ENCODE measurements at places on chromosomes 3 and 15.

DNA sequence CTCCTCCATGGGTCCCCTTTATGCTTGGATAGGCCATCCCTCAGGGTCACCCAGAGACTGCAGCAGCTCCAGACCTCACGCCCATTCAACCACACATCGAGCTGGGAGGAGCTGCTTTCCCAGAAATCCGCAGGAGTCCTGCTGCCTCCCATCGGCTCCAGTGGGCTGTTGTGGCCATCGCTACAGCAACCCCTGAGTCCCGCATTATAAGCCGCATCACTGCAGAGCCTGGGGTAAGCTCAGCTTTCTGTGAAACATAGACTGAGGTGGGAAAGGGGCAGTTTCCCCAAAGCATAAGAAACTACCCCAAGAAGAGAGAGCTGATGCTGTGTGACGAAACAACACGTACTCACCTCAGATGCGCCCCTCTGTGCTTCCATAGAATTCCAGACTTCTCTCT is 35.7 kb downstream of the MRPL46 start:
- no peak for DNase-seq

DNA sequence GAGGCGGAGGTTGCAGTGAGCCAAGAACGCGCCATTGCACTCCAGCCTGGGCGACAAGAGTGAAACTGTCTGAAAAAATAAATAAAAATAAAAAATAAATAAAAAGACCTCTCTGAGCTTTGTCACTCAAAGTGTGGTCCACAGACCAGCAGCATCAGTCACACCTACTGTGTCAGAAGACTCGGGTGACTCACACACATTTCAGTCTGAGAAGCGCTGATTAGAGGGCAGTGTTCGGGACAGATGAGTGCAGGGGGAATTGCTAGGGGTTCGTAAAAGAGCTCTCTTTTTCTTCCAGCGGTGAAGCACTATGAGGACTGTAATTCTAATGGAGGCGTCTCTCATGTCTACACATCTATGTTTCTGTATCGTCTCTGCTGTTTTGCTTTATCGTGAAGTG is 5.7 kb downstream of the PODXL2 start:
- DNase-seq = no peak

- peak; percentile 16 for DNase-seq
Measured at GRCh38 chr3:12135029-12135657, 23.6 kb downstream of the TIMP4 start.

DNA sequence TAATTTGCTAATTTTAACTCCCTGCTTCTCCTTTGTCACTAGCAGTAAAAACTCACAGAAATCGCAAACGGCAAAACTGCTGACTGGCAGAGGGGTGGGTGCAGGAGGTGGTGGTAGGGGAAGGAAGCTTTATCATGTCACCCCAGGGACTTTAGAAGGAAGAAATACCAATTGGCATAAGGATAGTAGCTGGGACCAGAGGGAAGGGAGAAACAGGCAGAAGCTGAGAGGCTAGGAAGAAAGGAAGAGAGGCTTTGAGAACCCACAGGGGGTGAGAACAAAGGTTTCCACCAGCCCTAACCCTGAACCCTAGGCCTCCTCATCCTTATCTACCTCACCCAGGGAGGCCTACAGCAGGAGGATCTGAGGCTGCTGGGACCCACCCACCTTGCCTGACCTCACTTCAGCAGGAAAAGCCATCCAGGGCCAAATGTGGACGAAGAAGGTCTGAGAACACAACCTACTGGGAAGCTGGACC is 10.7 kb downstream of the ITGB5 start:
- no peak for DNase-seq

GRCh38 chr3:104908761-104909160 is 457.9 kb upstream of the ALCAM start:
- peak; percentile 74 for DNase-seq

DNA sequence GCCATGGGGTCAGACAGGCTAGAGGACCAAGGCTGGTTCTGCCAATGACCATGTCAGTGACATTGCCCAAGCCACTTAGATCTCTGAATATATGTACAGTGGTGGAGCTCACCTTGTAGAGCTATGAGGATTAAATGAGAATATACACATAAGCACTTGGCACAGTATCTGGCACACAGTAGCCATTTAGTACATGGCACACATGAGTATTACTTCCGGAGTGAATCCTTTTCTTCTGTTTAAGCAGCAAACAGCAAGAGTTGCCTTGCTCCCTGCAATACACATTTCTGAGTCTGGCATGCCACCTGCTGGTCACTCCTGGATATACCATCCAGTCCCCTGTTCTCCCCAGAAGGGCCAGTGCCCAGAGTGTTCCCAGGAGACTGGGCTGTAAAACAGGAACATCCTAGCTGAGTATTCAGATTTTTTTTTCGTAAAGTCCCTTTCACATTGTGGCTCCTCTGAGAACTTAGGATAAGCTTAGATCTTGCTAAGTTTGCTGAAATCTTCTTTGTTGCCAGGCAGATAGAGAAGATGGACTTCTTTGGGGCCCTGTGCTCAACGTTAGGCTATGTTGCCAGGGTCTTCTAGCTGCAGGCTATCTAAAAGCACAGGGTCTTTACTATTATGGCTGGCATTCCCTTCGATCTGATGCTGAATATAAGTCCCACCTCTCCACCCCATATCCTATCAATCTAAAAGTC is 203.4 kb downstream of the ADAMTS9 start:
- peak; percentile 75 for DNase-seq

DNA sequence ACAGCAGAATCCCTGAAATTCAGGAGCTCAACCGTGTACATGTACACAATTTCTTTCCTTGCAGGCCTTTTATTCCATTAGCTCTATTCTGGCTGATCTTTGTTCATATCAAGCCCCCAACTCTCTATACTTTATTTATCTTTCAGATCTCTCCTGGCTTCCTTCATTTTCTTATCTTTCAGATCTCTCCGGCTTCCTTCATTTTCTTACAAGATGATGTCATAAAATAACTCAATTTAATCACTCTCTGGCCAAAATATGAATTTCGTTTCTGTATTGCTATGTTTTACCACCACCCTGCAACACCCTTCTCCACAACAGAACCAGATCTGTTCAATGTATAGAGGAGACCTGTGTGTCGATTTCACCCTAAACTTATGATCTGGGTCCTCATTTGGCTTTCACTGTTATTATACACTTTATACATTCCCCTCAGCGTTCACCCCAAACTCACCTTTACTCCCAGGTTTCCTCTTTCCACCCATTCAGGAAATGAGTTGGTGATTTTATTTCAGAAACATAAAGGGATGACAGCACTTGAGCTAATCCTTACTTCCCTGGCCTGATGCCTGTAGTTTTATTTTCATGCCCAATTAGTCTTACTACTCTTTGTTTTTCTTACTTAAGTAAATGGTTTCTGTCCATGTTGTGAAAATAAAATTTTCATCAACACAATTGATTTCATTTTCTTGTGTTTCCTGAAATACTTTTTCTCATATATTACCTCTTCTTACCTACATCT is 195.5 kb downstream of the BCHE start:
- DNase-seq = peak; percentile 2

DNA sequence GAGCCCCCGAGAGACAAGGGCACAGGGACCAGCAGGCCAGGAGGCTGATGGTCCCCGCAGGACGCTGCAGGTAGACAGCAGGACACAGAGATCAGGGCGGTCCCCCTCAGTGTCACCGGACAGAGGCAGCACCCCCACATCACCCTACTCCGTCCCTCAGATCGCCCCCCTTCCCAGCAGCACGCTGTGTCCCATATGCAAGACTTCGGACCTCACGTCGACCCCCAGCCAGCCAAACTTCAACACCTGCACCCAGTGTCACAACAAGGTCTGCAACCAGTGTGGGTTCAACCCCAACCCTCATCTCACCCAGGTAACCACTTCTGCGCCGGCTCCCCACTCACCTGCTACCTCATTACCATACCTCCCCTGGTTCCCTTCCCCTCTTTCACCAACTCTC is 49.1 kb upstream of the APEH start:
- DNase-seq = no peak

GRCh38 chr3:70824773-70825172 is 512.3 kb upstream of the MDFIC2 start:
- DNase-seq = no peak

- DNase-seq = no peak
Measured at GRCh38 chr15:80250614-80251427, 1.2 kb downstream of the CTXND1 start.

DNA sequence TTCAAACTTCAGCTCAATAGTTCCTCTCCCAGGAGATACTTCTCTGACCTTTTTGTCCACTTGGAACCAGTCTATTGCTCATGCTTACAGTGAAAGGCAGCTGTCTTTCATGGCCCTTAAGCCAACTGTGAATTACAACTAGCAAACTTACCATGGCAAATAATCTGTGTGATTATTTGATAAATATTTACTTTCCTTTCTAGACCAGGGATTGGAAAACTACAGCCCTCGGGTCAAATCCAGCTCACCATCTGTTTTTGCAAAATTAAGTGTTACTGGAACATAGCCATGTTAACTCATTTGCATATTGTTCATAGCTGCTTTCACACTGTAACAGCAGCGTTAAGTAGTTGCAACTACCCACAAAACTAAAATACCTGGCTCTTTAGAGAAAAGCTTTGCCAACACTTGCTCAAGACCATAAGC is 289.1 kb upstream of the MCTP2 start:
- DNase-seq = peak; percentile 22

GRCh38 chr3:62167566-62168262 is 205.6 kb downstream of the FEZF2 start:
- DNase-seq = no peak

DNA sequence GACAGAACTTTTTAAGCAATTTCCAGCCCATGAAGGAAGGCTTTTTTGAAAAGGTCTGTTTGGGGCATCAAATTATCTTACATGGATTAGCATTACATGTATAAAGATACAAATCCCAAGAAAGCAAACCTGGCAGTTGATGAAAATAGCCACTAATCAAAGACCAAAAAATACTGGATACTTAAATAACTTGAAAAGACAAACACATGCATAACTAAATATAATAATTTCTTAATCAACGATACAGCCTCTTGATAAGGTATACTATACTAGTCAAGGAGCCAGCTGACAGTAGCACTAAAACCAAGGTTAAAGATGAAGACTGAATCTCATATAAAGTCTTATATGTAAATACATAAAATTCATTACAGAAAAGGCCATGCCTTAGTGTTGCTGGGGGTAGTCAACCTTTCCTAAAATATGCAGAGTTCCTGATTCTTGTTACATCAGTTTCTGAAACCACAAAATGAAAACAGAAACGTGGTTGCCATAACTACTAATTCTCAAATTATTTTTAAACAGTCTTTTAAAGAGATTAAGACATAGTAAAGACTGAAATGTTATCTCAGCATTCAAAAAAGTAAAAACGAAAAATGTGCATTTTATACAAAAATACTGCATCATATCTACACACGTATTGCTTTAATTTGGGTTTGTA is 2.0 kb downstream of the ANKRD28 start:
- no peak for DNase-seq

DNA sequence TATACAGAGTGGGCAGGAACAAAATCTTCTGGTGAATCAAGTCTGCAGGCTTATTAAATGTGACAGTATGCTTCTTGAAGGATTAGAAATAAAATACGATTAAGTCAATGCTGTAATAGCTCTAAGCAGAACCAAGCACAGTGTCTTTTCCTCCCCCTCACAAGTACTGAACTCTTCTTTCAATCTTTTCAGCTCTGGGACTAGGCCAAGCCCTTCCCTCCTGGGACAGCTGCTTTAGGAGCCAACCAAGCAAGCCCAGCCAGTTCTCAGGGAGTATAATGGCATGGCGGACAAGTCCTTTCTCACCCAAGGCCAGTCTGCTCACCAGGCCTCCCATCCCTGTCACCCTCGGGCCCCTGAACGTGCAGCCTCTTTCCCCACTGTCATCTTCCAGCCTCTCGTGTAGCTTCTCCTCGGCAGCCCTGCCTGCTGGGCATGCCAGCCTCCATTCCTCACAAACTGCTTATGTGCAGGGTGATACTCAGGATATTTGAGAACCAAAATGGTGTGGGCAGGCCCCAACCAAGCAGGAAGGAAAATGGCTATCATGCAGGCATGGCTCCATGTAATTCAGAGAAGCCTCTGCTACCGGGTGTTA is 8.4 kb upstream of the PPP1R2 start:
- no peak for DNase-seq

- no peak for DNase-seq
Measured at GRCh38 chr3:3532508-3532907, 266.7 kb upstream of the LRRN1 start.

DNA sequence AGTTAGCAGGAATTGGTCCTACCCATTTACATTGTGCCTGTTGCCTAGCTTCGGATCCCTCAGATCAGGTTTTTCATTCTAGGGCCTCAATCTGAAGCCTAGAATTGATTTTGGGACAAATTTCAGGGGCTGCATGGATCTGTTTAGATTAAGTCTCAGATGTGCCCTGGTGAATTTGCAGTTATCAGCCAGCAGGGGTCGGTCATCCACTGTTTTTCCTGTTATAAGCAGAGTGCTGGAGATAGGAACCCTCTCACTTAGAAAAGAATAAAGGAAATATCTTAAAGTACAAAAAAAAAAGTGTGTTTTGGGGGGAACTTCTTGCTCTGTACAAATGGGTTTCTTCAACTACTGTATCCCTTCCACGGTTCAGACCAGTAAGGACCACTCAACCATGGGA is 212.5 kb downstream of the BCHE start:
- DNase-seq = no peak

DNA sequence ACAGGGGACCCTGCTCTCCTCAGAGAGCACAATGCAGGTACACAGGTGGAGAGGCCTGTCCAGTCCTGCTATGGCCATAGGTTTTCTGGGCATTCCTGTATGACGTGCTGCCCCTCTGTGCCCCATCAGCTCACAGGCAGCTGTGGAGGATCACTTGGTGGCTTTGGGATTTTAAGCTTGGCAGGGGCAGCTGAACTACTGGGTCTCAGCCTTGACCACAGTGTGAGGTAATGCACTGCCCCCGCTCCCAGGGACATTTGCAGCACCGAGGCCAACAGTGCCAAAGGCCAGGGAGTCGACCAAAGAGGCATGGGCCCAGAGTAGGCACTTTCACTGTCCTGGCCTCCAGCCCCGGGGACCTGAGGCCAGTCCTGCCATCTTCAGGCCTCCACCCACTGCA is 46.2 kb downstream of the ZDHHC3 start:
- DNase-seq = no peak

GRCh38 chr15:83815506-83815905 is 161.6 kb downstream of the ADAMTSL3 start:
- no peak for DNase-seq

DNA sequence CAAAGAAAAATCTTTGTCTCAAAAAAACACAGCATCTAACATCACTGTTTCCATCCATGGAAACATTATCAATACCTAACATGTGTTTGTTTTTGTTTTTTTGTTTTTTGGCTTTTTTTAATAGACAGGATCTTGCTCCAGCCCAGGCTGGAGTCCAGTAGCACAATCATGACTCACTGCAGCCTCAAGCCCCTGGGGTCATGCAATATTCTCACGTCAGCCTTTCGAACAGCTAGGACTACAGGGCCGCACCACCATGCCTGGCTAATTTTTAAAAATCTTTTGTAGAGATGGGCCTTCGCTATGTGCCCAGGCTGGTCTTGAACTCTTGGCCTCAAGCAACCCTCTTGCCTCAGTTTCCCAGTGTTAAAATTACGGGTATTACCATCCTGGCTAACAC is 52.8 kb downstream of the RAF1 start:
- no peak for DNase-seq
